ENCODE measurements at places on chromosomes 2 and 18.

GRCh38 chr2:190412966-190413365, 4.8 kb downstream of the MFSD6 start:
- DNase-seq, result no peak

DNA sequence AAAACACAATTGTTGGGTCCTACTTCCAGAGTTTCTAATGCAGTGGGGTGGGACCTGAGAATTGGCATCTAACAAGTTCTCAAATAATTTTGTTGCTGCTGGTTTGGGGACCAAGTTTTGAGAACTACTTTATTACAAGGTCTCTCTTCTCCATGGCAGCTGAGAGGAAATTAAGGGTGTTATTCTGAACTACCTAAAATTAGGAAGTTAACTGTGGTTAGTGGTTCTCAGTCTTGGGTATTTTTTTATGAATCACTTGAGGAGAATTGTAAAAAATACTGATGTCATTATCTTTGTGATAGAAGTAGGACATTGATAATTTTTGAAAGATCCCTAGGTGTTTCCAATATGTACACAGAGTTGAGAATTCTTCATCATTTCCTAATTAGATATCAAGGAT, 210.2 kb downstream of the MC4R start:
- no peak for DNase-seq

- DNase-seq, result no peak
These were observed 257.6 kb downstream of the CYP26B1 start for GRCh38 chr2:71889759-71890684.

GRCh38 chr2:67566285-67566684, 169.2 kb downstream of the ETAA1 start:
- no peak for DNase-seq

GRCh38 chr2:7102826-7103225, 185.6 kb downstream of the RNF144A start:
- DNase-seq, result no peak

DNA sequence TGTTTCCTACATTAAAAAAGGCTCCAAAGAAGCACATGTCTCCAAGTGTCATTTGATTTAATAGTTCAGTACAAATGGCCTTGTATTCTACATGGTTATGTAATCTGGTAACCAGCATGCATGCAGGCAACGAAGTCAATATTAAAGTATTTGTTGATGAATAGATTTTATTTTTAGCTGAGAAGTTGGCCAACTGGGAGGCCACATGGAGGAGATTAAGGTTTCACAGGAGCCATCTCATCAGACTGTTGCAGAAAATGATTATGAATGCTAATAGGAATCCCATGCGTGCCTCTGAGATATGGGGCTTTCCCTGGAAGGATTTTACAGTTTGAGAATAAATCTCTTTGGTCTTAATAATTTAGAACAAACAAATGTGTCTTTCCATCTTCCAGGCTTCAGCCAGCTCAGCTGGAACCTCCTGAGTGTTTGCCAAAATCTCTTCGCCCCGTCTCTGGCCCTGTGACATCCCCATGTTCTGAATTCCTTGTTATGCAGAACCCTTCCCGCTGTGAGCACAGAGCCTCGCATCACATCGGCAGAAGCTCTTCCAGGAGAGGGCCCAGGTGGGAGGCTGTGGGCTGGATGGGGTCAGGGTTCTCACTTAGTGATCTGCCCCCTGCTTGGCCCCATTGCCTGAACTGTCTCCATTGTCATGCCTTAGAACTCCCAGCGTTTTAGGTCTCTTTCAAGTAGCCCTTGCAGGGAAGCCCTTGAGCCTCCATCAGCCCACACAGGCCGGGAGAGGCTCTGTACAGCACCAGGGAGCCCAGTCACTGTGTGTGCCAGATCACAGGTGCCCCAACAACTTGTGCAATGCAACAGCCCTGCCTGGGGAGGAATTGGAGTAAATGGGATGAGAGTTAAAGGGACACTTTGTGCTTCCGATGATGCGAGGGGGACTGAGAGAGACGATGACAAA, 190.5 kb upstream of the TWIST2 start:
- no peak for DNase-seq

DNA sequence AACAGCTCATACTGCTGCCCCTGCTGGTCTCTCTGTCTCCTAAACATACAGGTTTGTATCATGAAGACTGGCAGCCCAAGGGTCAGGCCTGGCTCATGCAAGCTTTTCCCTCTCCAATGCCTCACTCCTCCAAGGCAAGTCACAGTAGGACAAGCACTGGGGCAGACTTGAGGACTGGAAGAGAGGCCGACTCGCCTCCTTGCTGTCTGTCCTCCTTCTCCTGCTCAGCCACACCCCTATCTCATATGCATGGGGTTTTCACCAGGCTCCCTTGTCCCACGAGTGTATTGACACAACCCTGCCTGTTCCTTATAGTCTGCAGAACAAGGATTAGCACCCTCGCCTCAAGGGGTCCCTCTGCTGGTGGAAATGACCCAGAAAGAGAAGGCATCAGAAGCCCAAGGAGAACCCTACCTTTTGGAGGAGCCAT, 223.7 kb downstream of the SOX11 start:
- DNase-seq, result peak; percentile 29

DNA sequence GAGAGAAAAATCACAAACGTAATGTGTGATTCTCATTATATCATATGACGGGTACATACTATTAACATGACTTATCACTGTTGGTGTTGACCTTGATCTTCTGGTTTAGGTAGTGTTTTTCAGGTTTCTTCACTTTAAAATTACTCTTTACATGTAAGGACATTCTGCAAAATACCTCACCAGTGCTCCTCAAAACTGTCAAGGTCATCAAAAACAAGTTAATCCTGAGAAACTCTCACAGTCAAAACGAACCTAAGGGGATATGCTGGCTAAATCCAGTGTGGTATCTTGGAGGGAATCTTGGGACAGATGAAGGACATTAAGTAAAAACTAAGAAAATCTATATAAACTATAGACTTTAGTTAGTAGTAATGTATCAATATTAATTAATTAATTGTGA, 499.8 kb downstream of the IRS1 start:
- no peak for DNase-seq

DNA sequence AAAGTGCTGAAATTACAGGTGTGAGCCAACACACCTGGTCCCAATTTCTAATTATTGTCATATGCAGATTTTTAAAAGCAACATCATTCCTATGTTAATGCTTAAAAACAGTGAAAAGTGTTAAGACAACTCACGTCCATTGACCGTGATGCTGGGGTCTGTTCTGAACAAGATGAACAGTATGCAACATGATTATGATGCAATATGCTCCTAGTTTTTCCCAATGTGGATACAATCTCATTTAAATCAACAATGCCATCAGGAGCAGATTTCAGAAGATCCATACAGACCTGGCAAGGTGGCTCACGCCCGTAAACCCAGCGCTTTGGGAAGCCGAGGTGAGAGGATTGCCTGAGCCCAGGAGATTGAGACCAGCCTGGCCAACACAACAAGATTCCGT, 31.5 kb downstream of the E2F6 start:
- DNase-seq, result no peak
